ENCODE measurements at places on chromosomes 3 and 15.
A peak's percentile ranks its signal among the peaks of the same experiment; 100 is the strongest.

GRCh38 chr3:152056481-152056880, 183.0 kb downstream of the SUCNR1 start:
- DNase-seq = no peak

DNA sequence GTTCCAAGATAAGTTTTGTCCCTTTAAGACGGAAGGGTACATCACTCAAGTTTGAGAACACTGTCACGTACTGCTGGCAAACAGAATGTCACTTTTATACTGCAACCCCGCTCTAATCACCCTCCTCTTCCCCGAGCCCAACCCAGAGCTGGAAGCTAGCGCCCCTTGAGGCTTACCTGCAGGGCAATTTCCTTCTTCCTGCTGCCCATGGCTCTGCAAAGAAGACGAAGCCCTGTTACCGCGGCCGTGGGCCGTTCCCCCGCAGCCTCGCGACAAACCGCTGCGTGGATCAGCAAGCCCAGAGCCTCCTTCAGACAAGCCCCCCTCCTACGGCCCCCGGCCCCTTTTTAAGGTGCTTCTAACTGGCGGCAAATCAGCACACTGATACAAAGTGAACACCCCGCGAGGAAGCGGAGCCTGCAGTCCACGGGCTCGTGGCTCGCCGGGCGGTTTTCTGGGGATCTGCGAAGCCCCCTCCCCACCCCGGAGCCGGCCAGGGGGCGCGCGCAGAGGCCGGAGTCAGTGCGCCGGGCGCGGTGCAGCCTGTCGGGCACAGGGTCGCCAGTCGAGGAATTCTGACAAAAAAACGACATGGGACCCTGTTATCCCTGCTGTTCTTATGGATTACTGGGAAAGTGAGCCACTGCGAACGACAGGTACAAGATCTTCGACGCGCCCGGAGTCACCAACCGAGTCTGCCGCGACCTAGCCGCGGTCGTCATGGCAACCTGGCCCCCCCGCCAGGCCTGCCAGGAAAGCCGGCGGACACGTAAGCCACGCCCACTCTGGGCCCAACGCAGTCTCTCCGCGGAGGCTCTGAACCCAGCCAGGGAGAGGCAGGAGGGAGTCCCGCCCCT, at the start of gene NME9:
Gene NME9 (minus strand): TSS at position 725 of the 857 bp plus-strand sequence. CDS start 516 bp downstream, at position 209.
- DNase-seq = peak; percentile 90

GRCh38 chr3:103048068-103048722, 613.4 kb downstream of the ZPLD1 start:
- DNase-seq = peak; percentile 24

GRCh38 chr15:95359966-95360365, 970.5 kb upstream of the NR2F2 start:
- DNase-seq = no peak

DNA sequence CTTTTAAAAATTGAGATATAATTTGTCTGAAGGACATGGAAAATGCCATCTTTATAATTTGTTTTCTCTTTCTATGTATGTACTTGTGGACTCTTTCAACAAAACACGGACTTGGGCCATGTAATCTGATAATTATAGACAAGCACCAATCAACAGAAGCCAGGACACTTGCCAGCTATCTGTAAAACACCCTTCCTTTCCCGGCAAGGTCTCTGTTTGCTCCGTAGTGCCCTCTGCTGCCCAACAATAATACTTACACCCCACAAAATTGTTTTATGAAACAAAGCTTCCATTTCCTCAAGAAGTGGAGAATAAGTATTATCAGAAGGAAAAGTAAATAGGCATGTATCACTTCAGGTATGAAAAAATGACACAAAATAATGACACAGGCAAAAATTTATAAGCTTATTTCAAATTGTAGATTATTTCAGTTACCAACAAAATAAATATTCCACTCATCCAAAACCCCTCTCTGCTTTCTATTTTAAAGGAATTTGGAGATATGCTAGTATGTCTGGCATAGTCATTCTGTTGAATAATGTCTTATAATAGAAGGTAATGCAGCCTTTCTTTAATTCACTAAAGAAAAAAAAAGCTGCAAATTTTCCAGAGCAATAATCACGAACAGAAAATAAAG, 32.8 kb downstream of the MYH15 start:
- DNase-seq = peak; percentile 55

- DNase-seq = no peak
These were observed 73.1 kb upstream of the HES1 start for GRCh38 chr3:194062830-194063229.

- DNase-seq = no peak
These were observed 96.2 kb upstream of the TRPM1 start for GRCh38 chr15:31197497-31198414.

DNA sequence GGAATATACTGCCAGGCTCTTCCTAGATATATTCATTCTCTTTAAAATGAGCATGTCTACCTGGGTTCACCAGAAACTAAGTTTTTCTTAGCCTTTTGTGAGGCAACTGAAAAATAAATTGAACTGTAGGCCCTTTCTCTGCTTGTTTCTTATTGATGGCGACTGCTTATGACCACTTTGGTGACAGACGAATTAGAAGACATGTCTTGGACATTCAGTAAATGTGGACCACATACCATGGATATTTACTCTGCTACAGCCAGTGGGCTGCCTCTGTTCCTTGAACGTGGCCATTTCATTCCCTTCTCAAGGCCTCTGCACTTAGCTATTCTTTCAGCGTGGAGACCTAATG, 603 bp upstream of the SELENOK start:
- DNase-seq = no peak

GRCh38 chr3:16719426-16719825, 114.2 kb upstream of the DAZL start:
- no peak for DNase-seq

DNA sequence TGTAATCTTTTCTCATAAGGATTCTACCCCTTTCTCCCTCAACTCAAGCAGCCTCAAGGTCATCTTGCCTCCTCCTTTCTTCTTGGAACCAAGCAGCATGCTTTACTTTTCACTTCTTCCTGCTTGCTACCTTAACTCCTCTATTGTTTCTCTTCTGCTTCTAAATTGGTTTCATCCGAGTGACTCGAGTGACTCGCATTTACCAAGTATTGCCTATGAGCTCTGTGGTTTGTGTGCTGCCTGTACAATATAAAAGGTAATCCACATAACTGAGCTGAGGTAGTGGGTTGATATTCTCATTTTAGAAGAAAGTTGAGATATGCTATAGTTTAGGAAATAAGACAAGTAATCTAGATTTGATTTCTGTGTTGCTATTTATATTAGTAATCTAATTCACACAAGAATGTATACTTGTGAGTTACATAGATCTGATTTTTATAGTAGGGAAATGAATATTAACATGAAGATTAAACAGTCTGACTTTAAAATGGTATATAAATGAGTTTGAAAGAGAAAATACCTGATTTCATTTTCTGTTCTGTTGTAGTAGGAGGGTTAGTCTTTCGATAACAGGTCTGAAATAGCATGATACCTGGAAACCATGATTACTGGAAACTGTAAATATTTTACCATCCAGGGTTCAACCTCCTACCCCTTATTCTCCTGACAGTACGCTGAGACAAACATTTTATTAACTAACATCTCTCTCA, 5.5 kb downstream of the HHLA2 start:
- DNase-seq = no peak

DNA sequence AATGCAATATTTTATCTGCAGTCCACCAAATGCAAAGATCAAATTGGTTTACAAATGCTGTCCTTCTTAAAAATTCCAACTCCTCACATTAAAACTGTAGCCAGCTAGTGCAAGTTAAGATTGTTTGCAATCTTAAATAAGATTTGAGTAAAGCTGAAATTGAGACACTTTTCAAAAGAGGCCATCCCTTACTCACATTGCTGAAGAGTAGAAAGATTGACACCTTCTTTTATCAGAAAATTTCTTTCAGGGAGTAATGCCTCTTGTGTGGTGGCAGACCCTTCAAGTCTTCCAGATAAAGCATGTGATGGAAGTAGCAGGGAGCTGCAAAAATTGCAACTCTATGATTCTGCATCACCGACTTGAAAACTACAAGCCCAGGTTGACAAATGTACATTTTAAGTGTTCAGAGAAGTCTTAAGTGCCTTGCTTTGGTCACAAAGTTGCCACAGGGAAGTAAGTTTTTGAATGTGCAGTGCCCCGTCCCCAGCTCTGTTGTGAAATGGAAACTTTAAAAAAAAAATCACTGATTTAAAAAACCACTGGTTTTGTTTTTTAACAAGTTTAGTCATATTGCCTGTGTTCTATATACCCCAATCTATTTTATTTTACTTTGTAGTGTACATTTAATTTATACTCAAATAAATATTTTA, 12.6 kb downstream of the CD86 start:
- DNase-seq = no peak

DNA sequence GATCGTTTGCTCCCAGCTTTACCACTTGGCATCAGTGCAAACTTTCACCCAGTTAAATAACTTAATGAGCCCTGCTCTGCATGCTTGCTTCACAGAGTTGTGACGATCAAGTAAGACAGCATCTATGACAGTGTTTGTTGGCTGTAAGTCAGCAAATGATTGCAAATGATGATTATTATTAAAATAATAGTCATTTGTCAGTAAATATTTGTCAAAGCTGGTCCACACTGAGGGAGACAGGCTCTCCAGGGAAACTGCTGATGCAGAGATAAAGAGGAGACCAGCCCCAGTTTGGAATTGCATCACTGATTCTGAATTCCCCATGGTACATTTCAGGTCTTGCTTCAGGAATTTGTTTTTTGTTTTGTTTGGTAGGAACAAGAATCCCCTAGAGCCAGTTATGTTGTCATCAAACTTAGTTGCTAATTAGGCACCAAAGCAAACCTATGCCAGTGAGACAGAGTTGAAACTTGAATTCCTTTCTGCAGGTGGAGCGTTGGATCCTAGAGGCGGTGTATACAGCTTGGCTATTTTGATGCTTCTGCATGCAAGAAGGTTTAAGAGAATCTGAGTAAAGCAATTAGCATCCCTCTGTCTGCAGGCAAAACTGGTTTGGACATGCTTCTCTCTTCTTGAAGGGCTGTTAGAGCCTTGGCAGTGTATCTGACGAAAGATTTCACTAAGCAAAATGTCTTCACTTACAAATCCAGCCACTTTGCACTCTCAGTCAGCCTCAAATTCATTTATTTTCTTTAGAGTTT, 338.6 kb upstream of the TPRG1 start:
- DNase-seq = no peak

GRCh38 chr3:155334914-155335723, 41.6 kb upstream of the STRIT1 start:
- DNase-seq = peak; percentile 98

DNA sequence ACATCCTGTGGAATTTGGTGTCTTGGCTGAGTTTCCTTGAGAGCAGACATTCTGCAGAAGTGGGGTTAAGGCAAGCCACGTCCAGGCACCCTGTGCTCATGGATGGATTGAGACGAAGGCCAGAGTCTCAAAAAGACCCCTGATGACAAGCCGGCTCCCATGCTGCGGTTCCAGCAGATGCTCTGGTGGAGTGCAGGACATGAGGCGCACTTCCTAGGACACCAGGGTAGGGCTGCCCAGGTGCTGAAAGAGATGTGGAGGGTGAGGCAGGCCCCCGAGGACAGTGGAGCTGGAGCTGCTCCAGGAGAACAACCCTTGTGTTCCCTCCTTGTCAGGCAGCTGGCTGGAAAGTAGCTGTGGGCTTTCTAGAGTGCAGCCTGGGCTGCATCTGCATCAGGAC, 81.0 kb downstream of the ASB7 start:
- no peak for DNase-seq

GRCh38 chr3:462851-463250, 266.3 kb downstream of the CHL1 start:
- no peak for DNase-seq

- no peak for DNase-seq
These were observed 36.0 kb upstream of the NR1I2 start for GRCh38 chr3:119745942-119746341.

DNA sequence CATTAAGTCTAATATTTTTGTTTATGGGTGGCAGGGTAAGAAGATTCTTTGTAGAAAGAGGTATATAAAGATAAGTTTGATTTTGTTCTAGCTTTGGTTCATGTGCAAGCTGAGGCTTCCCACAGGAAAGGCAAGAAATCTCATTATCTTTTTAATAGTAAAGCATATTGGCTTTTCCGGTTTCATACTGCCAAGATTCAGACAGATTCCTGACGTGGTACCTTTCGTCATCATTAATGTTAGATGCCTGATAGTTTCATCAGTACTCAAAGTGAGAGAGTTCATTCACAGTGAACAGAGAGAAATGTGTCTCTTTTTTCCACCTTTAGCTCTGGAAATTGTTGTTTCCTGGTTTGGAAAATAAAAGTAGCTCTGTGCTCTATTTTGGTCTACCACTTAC, 16.5 kb downstream of the TPM1 start:
- DNase-seq = no peak

GRCh38 chr3:99950921-99951320, 133.3 kb downstream of the CMSS1 start:
- peak; percentile 16 for DNase-seq

DNA sequence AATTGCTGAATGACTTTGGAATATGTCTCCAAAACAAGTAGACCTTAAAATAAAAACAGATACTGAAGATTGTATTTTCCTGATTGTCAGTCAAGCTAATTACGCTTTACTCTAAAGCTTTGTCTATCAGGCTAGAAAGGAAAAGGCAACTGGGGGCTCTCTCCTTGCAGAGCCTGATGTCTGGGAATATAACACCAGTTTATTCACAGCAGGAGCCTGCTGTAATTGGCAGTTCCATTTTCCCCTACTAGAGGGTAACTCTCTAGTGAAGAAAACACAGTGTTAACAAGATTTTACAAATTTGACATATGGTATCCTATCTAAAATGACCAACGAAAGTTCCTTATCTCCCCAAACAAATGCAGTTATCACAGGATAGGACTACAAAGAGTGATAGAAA, 158.8 kb downstream of the PDZRN3 start:
- no peak for DNase-seq

GRCh38 chr3:188408831-188409230, 254.9 kb downstream of the LPP start:
- no peak for DNase-seq

- DNase-seq = no peak
These were observed 63.1 kb downstream of the TLE3 start for GRCh38 chr15:70034596-70034995.

DNA sequence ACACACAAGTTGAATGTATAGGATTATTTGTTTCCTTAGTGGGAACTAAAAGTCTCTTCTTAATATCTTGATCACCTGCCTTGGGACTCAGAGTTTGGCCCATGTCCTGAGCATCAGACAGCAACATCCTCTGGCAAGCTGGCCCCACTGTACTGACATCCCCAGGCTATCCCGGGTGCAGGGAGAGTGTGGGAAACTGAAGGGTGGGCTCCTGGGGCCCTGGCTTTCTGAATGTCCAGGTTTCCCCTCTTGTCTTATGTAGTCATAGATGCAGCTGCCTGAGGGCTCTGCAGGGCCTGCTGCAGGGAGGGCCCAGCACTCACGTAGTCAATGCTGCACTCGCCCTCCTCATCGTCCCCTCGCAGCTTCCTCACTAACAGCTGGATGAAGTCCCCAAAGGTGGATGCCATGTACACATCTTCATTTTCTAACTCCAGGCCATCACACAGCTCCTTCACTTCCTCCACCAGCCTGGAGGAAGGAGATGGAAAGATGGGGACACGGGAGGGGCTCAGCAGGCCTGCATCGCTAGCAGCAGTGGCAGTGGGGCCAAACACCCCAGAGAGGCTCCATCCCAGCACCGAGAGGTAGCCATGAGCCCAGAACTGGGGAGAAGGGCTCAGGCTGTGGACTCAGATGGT, 42.8 kb downstream of the ALDH1L1 start:
- DNase-seq = no peak

Measured in Jurkat, Clone E6-1 (cell line).